Cortex of kidney (tissue), 1 donor: ENCODE measurements at places on chromosomes 3 and 15.

GRCh38 chr3:160343132-160343531, 55.9 kb downstream of the IFT80 start:
- DNase-seq: no peak

GRCh38 chr3:181327349-181327748, 337.8 kb upstream of the DNAJC19 start:
- no peak for DNase-seq

DNA sequence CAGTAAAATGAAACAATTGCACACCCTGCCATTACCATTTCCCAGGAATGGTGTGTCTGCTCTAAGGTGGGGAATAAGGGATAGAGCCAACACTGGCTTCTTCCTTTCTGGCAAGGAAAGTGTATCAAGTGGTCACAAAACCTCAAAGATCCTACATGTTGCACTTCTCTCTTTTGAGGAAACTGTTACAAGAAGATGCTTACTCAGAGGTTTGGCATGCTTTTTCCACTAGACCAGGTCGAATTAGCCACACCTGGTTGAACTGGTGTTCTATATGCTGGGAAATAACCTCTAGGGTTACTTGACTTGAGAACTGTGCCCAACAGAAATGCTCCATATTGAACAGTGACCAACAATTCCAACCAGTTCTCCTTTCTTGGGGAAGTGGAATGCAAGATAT, 102.9 kb downstream of the LRRN1 start:
- DNase-seq: no peak

GRCh38 chr3:31227131-31227562, 305.6 kb upstream of the STT3B start:
- no peak for DNase-seq

GRCh38 chr3:9491506-9491905, 62.1 kb downstream of the LHFPL4 start:
- no peak for DNase-seq

DNA sequence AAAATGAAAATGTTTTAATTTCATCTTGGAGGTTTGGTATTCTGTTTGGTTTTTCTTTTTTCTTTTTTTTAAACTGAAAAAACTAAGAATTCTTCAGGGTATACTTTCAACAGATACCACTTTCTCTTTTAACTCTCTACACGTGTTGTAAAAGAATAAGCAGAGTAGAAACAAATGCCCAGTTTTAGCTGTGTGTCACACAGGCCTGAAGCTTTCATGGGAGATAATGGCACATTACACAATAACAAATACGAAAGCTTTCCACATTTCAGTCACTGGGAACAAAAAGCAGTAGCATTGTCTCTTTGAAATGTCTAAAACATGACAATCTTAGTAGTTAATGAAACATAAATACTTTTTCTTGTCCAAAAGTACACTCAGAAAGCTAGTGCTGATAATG, 818.5 kb downstream of the TBL1XR1 start:
- DNase-seq: no peak

- no peak for DNase-seq
These were observed 8.9 kb downstream of the RNF7 start for GRCh38 chr3:141746962-141747361.

DNA sequence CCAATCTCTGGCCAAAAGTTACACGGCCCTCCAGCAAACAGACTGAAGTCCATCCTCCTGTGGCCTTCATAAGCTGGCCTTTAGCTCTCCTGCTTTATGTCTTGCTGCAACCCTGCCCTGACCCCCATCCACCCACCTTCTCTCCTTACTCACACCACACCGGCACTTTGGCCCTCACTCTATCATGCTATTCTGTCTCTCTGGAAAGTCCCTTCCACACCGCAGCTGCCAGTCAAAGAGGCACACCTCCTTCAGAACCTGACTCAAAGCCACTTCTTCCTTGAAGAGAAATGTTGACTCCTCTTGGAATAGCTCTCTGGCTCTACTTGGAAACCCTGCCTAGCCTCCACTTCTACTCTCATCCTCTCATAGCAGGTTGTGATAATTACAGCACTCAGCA, 4.5 kb downstream of the GPR156 start:
- no peak for DNase-seq

- DNase-seq: no peak
These were observed 56.9 kb upstream of the NLGN1 start for GRCh38 chr3:173340626-173341025.

GRCh38 chr3:32780735-32781210, 37.0 kb upstream of the TRIM71 start:
- DNase-seq: no peak
